Thoracic aorta (tissue), 2 donors: ENCODE measurements at places on chromosomes 12 and 14.

DNA sequence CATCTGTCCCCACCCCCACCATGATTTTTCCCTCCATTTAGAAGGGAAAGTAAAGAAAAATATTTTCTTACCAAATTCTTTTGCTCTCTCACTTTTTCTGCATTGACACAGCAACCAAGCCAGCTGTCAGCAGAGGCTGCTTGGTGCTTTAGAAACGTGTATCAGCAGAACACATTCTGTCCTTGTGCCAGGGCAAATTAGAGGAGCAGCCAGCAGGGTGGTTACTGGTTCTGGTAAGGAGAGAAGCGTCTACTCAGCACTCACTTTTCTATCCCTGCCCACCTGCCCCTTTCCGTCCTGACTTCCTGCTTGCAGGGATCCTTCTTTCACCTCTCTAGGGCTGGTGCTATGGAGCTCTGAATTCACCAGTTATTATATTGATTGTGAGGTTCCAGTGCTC lies 327.5 kb upstream of the PDE3A start:
- DNase-seq: no peak

DNA sequence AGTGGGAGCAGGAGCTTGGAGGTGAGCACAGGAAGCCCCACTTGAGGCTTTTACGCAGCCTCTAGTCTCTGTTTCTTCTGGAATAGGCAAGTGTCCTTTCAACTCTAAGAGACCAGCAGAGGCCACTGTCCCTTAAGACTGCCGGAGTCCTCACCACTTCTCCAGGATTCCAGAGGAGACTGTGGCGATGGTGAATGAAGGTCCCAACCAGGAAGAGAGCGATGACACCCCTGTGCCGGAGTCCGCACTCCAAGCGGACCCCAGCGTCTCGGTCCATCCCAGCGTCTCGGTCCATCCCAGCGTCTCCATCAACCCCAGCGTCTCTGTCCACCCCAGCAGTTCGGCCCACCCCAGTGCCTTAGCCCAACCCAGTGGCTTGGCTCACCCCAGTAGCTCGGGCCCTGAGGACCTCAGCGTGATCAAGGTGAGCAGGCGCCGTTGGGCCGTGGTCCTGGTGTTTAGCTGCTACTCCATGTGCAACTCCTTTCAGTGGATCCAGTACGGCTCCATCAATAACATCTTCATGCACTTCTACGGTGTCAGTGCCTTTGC lies 442 bp downstream of the FLVCR2 start:
- no peak for DNase-seq

GRCh38 chr12:71085575-71085974 lies 72.2 kb downstream of the TSPAN8 start:
- DNase-seq: no peak

DNA sequence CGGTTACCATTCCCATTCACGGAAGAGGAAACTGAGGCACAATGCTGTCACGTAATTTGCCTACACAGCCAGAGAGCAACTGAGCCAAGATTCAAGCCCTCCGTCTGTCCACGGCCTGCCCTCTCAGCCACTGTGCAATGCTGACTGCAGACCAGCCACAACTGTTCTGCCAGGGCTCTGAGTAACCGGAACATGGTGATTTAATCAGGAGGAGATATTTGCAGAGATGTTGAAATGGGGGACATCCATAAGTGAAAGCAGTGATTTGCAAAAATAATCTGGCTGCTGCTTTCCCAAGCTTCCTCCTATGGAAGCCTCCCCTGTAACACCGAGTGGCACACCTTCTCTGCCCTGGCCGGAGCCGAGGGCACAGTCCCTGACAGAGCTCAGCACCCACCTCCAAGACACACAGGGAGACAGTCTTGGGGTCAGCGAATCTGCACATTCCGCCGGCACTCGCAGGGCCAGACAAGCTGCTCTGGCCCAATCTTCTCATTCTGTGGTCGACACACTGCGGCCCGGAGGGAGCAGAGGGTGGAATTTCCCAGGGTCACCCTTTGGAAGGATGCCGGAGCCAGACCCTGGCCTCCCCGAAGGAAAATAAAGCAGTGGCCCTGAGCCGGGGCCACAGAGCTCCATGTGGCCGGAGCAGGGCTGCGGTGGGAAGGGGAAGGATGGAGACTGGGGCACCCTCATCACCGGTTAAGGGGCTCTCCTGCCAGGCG lies 158.2 kb upstream of the DIO3 start:
- no peak for DNase-seq

- DNase-seq: no peak
These were observed 6.9 kb downstream of the FLRT2 start for GRCh38 chr14:85536833-85537190.

GRCh38 chr12:92301356-92301755 lies 155.7 kb upstream of the BTG1 start:
- no peak for DNase-seq

DNA sequence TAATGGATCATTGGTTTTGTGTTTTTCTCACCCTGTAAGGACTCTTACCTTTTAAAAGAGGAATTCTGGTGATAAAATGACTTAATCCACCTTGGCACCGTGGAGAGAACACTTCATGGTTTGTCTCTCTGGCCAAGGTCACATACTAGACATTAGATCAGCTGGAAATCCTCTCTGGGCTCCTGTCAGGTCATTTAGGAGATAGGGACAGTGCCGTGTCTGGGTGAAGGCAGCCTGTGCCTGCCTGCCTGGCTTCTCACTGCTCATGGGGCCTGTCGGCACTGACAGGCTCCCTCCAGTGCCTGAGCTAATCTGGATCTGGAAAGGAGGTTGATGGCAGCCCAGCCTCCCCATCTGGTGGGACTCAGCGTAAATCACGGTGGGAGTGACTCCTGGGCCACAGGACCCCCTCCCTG lies 5.7 kb downstream of the CRADD start:
- no peak for DNase-seq

GRCh38 chr14:59629444-59630287 lies 53.1 kb upstream of the CCDC175 start:
- no peak for DNase-seq

DNA sequence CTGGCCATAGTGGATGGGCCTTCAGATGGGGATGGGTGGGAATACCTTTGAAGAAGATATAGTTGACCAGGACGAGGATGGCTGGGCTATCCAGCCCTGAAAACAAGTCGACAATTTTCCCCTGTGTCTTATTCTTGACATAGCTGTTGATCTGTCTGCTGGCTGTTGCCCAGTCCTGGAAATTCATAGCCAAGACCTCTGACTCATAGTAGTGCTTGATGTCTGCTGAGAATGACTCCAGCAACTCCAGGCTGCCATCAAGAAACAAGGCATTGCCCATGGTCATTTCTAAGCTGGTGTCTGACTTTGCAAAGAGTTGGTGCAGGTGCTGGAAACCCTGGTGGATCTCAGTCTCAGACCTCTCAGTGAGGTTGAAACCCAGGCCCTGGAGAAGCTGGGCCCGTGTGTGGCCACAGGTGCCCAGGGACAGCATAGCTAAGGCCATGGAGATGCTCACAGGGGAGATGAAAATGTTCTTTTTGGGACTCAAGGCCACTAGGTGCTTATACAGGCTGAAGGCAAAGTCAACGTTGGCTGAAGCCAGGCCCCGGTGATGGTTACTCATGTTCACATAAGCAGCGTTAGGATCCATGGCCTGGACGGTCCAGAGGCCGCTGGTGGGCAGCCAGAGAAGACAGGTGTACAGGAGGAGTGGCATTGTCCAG lies 9.0 kb downstream of the SERPINA6 start:
- DNase-seq: no peak

- DNase-seq: no peak
These were observed 1.2 kb downstream of the CIROP start for GRCh38 chr14:23103581-23103980.

DNA sequence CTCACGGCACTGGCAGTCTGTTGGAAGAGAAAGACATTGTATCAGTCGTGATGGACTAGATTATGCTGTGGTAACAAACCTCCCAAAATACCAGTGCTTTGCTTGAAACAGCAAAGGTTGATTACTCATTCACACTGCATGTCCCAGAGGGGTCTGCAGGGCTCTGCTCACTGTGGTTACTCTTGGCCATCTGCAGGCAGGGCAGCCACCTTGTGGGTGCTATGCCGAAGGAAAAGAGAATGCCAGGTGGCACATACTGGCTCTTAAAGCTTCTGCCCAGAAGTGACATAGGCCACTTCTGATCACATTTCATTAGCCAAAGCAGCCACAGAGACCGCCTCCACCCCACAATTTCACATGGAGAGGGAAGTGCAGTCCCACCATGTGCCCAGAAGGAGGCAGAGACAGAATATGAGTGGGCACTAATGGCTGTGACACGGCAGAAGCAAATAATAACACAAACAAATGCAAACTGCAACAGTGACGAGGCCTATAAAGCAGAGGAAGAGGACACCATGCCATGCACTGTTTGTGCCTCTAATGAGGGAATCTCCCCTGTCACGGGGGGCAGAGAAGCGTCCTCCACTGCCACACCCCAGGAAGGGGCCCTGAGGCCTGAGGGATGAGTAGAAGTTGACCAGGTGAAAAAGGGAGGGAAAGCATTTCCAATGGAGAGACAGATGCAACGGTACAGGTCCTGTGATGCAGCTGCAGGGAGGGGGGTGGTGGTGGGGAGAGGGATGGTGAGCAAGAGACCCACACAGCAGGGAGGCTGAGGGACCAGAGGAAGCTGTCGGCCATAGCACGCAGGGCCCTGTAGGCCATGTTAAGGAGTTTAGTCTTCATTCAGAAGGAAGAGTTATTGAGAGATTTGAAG lies 51.7 kb upstream of the KICS2 start:
- no peak for DNase-seq

DNA sequence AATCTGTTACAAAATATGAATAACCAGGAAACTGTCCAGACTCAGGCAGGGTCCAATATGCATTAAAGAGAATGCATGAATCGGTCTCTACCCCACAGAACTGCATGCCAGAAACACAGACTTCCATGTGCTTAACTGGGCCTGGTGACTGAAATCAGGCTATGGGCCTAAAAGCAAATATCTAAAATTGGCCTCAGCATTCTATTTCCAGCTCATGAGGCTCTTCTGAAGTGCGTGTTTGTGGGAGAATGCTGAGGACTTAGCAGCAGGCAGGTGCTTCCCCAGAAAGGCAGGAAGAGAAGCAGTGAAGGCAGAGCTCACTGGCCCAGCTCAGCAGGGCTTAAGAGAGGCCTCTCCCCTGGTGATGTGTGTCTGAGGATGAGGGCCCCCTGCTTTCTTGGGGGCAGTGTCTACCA lies 48.5 kb downstream of the ADGRD1 start:
- no peak for DNase-seq

DNA sequence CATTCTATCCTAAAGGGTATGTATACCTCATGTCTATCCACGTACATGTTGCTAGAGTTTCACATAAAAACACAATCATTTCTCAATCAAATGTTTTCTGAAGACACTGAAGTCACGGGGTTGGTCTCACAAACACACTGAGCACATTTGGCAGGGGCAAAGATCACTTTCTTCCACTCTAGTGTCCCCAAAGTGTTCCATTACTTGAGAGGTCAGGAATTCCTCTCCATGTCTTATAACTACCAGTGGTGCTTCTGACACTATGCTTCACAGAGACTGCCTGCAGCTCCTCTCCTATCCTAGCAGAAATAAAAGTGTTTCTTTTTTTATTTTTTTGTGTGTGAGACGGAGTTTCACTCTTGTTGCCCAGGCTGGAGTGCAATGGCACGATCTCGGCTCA lies 19.1 kb downstream of the ZFYVE1 start:
- no peak for DNase-seq
